ENCODE measurements at places on chromosomes 6 and 20.

DNA sequence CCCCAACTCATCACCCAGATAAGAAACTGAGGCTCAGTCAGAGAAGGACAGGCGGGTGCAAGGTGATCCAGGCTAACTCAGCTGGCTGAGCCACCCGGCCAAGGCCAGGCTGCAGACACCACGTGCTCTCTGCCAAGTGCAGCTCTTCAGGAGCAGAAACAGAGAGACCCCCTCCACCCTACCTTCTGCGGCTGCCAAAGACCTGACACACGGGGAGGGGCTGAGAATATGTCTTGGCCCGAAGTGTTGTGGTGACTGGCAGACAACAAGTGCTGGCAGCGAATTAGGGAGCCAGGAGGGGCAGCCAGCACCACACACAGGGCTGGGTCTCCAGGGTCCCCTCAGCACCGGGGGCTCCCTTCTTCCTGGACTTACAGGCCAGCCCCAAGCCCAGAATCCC is 22.5 kb downstream of the PREX1 start:
- no peak for DNase-seq

DNA sequence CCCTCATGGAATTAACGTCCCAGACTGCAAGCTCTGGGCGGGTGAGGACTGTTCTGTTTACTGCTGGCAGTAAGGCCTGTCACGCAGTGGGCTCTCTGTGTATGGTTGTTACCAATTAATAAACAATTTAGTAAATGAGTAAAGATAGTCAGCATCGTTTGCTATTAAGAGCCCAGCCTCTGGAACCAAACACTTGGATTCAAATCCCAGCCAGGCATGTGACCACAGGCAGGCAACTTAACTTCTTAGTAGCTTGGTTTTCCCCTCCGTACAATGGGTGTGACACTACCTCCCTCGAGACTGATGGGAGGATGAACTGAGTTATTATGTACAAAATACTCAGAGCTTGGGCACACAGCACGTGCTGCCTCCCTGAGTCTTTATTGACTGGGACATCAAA is 137.7 kb upstream of the ARMC2 start:
- no peak for DNase-seq

DNA sequence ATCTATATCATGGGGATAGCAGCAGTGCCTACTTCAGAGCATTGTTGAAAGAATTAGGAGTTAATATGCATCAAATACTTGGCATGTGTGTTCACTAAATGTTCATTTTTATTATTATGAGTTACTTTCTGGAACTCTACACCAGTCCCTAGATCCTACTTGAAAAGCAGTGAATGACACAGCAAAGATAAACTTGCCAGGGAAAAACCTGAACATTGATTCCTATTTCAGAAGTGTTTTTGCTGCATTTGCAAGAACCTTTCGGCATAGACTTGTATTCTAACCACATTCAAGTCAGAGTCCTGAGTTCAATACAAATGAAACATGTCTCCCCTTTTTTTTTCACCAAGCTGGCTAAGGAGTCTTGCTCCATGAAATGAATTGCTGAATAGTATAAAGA is 187.4 kb upstream of the TAB2 start:
- no peak for DNase-seq

GRCh38 chr6:27662769-27663168 is 189.9 kb upstream of the ZNF184 start:
- no peak for DNase-seq

DNA sequence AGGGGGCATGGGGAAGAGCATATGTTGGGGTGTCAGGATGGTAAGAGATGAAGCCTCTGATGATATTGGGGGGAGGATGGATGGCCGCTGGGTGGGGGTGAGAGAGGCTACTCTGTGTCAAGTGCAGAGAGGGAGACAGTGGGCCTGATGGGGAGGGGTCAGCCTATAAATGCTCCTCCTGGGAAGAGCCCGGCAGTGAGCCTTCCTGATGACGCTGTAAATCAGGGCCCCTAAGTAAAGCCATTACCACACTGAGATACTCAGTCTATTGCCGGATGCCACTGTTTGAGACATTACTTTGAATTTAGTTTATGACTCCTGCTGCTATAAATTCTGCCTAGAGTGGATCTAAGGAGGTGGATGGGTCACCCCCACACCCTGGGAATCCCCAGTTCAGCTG is 28.1 kb downstream of the LRFN2 start:
- DNase-seq, result no peak

DNA sequence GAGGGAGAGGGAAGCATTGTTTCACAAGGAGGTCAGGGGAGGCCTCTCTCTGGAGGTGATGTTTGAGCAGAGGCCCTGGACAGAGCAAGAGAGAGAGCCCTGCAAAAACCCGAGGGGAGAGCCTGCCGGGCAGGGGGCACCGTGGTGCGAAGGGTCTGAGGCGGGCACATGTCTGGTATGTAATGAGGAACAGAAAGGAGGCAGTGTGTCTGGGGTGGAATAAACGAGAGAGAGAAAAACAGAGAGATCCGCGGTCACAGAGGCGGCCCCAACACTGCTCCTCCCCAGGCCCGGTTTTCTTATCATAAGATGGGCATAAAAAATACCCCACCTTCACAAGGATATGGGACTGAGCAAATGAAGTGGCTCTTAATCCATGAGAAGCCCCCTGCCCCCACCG is 119.2 kb downstream of the PREX1 start:
- DNase-seq, result no peak

DNA sequence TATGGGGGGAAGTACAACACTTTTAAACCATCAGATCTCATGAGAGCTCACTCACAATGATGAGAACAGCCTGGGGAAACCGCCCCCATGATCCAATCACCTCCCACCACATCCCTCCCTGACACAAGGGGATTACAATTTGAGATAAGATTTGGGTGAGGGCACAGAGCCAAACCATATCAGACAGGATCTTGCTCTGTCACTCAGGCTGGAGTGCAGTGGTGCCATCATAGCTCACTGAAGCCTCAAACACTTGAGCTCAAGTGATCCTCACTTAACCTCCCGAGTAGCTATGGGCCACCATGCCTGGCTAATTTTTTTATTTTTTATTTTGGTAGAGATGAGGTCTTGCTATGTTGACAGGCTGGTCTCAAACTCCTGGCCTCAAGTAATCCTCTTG is 5.1 kb upstream of the IYD start:
- no peak for DNase-seq

- no peak for DNase-seq
These were observed 265.9 kb upstream of the FERMT1 start for GRCh38 chr20:6388671-6389197.

DNA sequence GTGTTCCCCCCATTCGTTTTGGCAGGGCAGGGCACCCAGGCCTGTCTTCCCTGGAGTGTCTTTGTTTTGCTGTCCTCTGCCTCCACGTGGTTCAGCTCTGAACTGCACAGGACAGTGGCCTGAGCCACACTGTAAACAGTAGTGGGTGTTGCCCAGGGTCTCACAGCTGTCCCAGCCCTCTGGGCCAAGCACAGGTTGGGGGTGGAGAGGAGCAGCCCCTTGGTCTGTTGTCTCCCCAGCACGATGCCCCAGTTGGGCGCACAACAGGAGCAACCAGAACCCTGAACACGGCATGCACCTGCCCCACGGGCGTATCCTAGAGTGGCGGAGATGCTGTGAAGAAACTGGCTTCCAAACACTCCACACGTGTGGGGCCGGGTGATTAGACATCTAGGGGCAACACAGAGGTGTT is 14.4 kb downstream of the CCDC167 start:
- DNase-seq, result no peak

DNA sequence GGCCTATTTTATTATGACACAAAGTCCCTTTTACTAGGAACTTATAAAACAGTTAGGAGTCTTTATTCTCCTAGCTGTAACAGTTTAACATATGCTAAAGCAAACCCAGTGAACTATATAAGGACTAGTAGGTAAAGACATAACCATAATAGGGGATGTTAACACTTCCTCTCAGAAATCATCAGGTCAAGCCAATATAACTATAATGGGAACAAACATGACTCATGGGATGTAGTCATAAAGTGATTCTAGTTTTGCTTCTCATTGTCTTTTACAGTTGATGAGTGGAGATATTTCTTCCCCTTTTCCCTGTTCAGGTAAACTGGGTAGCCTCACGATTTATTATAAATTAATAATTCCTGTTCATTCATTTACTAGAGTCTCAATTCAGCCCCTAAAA is 9.7 kb downstream of the PTCHD4 start:
- DNase-seq, result no peak
